ENCODE measurements at places on chromosomes 2 and 18.

- DNase-seq, result no peak
These were observed 100.5 kb downstream of the TEX51 start for GRCh38 chr2:126999106-126999756.

GRCh38 chr18:63301434-63301833 is 18.1 kb downstream of the BCL2 start:
- no peak for DNase-seq

DNA sequence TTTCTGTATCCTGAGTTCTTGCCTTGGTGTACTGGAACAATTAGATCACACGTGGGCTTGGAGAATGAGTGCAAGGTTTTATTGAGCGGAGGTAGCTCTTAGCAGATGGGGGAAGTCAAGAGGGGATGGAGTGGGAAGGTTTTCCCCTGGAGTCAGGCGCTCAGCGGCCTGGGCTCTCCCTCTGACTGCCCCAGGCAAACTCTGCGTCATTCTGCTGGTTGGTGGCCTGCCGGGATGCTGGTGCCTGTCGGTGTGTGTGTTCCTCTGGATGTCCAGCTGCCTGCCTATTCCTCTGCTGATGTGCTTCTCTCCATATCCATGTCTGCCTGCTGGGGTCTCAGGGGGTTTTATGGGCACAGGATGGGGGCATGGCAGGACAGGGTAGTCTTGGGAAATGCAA is 111.0 kb downstream of the TRIB2 start:
- DNase-seq, result no peak

GRCh38 chr2:191439481-191439880 is 194.3 kb downstream of the MYO1B start:
- no peak for DNase-seq

- DNase-seq, result no peak
These were observed 8.2 kb downstream of the CDH2 start for GRCh38 chr18:28168725-28169124.

GRCh38 chr2:162317058-162317742 is 1.3 kb downstream of the IFIH1 start:
- no peak for DNase-seq

- DNase-seq, result no peak
These were observed 260.4 kb upstream of the SP5 start for GRCh38 chr2:170454471-170455372.

- DNase-seq, result no peak
These were observed 266.2 kb upstream of the SLC39A10 start for GRCh38 chr2:195390686-195391321.

DNA sequence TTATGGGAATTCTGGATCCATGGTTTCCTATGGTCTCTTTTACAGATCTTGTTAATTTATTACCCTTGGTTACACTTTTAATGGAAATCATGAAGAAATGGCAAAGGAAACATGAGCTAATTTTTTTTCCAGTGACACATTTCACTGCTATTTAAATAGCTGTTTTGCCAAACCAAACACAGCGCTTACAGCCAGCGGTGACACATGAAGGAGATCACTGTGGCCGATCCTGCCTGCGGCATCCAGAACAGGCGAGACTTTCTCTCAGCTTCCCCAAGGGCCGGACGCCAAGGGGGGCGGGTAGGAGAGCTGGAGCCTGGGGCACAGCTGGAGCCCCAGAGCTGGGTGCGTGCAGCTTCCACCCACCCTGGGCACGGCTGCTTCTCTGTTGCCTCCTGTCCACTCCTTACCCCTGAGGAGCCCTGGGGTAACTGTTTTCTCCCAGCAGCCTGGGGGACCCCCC is 81.4 kb upstream of the PKDCC start:
- DNase-seq, result no peak

DNA sequence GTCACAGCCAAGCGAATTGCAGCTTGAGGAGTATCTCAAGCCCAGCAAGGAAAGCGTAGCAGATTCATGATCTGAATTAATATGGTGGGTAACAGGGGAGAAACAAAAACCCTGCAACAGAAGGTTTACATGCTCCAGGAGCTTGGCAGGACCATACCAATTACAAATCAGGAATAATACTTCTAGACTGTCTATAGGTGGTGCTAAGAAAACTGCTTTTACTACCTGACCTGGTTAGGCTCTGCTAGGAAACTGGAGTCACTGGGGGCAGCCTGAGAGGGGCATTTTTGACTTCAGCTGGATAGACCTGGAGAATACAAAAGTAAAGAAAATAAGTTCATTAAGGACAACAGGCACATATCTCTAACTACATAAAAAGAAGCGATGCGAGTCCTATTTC is 24.6 kb upstream of the SPOPL start:
- no peak for DNase-seq

- no peak for DNase-seq
These were observed 116.5 kb upstream of the DLX2 start for GRCh38 chr2:172219201-172219600.

DNA sequence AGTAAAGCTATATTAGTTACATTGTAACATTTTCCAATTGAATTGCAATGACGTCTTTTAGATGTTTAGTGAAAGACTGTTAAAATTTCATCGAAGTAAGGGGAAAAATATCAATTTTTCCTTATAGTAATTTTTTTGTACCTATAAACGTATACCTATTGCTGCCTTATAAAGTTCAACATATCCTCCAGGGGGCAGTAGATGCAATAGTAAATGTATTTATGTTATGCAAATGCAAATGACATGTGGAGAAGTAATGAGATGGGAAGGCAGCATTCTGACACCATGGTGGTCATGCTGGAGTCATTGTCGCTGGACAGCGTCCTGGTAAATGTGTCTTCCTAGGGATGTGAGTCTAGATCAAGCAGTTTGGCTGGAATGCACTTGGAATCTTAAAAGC is 38.7 kb downstream of the MSTN start:
- DNase-seq, result no peak

GRCh38 chr18:6219116-6219717 is 195.5 kb downstream of the L3MBTL4 start:
- DNase-seq, result no peak

- DNase-seq, result no peak
These were observed 17.1 kb upstream of the ANKRD62 start for GRCh38 chr18:12076424-12077140.

DNA sequence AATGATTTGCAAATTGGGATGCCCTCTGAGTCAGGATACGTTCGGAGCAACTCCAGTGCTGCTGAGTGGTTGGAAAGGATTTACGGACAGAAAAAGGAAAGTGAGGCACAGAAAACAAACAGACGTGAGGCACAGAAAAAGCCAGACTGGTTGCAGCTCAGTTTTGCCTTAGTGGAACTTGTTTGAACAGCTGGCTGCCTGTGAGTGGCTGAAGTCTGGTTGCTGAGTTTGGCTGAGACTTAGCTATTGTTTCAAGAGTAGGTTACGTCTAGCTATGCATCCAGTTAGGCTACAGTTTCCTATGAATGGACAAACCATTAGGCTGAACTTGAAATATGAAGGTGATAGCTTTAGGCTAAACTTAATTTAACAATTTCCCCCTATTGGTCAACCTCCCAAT is 256.6 kb downstream of the VAPA start:
- DNase-seq, result no peak

DNA sequence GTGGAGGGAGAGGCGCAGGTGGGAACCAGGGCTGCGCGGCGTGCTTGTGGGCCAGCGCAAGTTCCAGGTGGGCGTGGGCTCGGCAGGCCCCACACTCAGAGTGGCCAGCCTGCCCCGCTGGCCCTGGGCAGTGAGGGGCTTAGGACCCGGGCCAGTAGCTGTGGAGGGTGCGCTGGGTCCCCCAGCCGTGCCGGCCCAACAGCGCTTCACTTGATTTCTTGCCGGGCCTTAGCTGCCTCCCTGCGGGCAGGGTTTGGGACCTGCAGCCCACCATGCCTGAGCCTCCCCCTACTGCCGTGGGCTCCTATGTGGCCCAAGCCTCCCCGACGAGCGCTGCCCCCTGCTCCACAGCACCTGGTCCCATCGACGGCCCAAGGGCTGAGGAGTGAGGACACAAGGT is 1636.9 kb upstream of the SLC39A10 start:
- no peak for DNase-seq

- DNase-seq, result no peak
These were observed 132.1 kb downstream of the COL6A3 start for GRCh38 chr2:237281836-237282306.

DNA sequence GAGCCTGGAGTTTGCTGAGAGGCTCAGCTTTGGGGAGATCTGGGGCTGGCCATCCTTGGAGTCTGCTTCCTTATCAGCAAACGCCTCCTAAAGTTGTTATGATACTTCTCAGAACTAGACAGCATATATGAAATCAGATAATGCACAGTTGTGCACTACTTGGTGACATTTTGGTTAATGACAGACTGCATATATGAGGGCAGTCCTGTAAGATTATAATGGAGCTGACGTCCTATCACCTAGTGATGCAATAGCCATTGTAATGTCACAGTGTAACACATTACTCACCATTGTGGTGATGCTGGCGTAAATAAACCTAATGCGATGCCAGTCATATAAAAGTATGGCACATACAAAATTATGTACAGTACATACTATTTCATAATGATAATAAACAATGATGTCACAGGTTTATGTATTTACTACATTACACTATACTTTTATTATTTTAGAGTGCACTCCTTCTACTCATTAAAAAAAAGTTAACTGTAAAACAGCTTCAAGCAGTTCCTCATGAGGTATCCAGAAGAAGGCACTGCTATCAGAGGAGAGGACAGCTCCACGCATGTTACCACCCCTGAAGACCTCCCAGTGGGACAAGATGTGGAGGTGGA is 298.1 kb upstream of the REV1 start:
- DNase-seq, result no peak

DNA sequence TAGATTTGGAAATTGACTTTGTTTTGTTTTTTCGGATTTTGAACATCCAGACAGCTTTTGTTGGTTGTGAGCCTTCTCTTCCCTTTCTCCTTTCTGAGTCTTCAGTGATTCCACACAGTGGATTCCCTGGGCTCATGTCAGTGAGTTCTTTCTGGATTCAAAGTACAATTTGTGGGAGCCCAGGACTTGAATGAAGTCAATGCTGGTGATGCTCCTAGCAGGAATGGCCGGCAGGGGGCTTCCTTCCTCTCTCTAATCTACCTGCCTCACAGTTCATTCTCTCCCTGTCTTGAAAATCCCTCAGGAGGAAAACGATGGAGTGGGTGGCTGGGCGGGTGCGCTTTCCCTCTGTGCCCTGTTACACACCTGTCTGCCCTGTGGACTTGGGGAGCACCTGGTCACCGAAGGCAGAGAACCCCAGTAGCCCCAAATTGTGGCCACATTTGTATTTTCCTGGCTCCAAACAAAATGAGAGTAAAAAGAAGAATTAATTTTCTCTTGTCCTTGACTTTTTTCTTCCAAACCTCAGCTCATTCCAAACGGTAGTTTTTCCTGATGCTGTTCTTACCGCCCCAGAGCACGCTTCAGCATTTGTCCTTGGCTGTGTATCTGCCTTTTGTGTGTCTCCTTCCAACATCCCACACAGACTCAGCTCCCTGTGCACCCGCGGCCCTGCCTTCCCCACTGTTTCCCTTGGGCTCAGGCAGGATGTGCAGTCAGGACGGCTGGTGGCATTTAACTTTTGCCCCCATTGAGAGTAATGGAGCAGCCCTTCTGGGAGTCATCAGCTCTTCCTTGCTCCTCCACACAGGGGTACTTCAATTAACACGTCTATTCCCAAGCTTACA is 86.6 kb downstream of the MARCO start:
- DNase-seq, result no peak

DNA sequence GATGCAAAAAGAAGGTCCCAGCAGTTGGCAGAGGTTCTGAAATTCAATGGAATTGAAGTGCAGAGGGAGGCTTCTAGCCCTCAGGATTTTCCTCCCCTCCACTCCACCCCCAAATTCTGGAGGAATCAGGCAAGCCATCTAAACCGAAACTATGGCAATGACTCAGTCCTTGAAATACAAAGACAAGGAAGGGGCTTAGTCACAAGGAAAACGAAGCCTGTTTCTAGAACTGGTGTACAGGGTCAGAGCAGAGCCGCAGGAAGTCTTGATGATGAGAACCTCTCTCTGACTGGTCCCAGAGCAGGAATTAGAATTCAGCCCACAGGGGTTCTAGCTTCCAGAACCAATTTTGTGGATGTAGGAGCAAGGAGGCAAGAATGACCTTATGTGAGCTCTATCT is 111.7 kb upstream of the SCN1A start:
- DNase-seq, result no peak

DNA sequence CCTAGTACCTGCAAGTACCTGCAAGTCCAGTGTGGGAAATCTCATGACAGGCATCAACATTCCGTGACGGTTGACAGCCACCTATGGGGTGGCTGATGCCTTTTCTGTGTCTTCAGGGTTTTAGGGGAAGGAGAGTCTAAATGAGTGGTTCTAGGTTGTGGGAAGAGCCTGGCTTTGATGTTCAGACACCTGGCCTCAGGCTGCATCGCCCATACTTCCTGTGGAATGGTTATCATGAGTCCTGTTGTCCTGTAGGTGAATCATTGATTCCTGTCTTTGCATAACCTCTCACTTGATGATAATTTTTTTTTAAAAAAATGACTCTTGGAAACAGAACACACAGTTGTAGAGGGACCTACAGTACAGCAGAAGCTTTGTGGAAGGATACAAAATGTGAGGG is 108.9 kb downstream of the NEDD4L start:
- no peak for DNase-seq

GRCh38 chr2:98778151-98778550 is 47.2 kb upstream of the MGAT4A start:
- DNase-seq, result no peak

GRCh38 chr2:221399183-221399582 is 172.9 kb downstream of the EPHA4 start:
- DNase-seq, result no peak

GRCh38 chr2:209070262-209070661 is 353.6 kb upstream of the MAP2 start:
- no peak for DNase-seq

GRCh38 chr2:129092956-129093355 is 774.3 kb upstream of the HS6ST1 start:
- DNase-seq, result no peak

- DNase-seq, result no peak
These were observed 28.6 kb upstream of the FAM136A start for GRCh38 chr2:70330476-70330875.

GRCh38 chr2:19682493-19682892 is 219.3 kb downstream of the TTC32 start:
- DNase-seq, result no peak

GRCh38 chr2:65901756-65902155 is 469.4 kb upstream of the SPRED2 start:
- DNase-seq, result no peak

DNA sequence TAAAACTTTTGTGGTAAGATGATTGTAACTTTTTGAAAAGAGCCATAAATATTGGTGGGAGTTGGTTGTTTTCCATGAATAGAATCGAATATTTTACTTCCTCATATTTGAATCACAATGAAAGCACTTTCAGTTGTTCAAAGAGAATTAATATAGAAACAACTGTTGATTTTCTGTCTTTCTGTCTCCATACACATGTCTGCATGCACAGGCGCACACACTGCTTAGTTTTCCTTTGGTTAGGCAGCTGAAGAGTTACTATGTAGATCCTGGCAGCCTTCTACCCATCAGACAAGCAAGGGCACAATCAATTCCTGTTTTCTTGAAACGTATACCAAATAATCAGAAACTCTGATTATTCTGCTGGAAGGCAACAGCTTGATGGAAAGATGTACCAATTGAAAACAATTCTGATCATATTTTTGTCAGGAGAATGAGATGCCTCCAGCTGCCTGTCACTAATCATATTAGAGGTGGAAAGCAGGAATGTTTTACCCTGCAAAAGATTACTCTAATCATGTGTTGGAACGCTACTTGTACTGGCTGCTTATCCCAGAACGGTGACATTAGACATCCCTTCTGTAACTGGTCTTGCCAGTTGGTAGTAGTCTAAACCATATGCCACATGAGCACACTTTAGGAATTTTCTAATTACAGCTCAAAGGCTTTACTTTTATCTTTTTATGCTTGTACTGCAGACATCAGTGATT is 24.0 kb downstream of the SPATS2L start:
- no peak for DNase-seq

Measured in liver (tissue), 10 donors.